ENCODE measurements at places on chromosomes 4 and X. TPM values are rescaled to one million over a fixed set of nuclear protein-coding genes. Genes with fewer than 3 reads are reported as not detected.

USP17L29 gene
- not detected for total RNA-seq

SPARCL1 gene
- total RNA-seq: 0.22 TPM

SAP30 gene
- 44.2 TPM for total RNA-seq

DTHD1 gene
- total RNA-seq: not detected

GYPE gene
- 0.25 TPM for total RNA-seq

HGFAC gene
- not detected for total RNA-seq

RBM47 gene
- total RNA-seq: 4.4 TPM

ZNF157 gene
- total RNA-seq: 0.12 TPM

TCEAL9 gene
- 145 TPM for total RNA-seq

IL13RA1 gene
- 43.2 TPM for total RNA-seq

TRIM61 gene
- total RNA-seq: 1.5 TPM

DCAF4L1 gene
- 0.11 TPM for total RNA-seq

PAGE2 gene
- not detected for total RNA-seq

WDFY3 gene
- 74.5 TPM for total RNA-seq

MAGT1 gene
- total RNA-seq: 144 TPM

ZDHHC15 gene
- 0.11 TPM for total RNA-seq

C1QTNF7 gene
- 0.12 TPM for total RNA-seq

TKTL2 gene
- not detected for total RNA-seq

FRAS1 gene
- total RNA-seq: 1.3 TPM

LIMCH1 gene
- 1.4 TPM for total RNA-seq

CFAP47 gene
- 0.12 TPM for total RNA-seq

CT45A3 gene
- total RNA-seq: not detected

PABPC1L2A gene
- not detected for total RNA-seq

CDKN2AIP gene
- total RNA-seq: 22.6 TPM

LAMP2 gene
- total RNA-seq: 175 TPM

SYAP1 gene
- 52.1 TPM for total RNA-seq

TRMT44 gene
- total RNA-seq: 17.7 TPM

CSN3 gene
- total RNA-seq: not detected

MAGED4 gene
- total RNA-seq: 38.1 TPM

HPGD gene
- total RNA-seq: 9.8 TPM

GABRA4 gene
- not detected for total RNA-seq

SSX2 gene
- total RNA-seq: not detected

ASMT gene
- total RNA-seq: not detected

NHS gene
- 2.3 TPM for total RNA-seq

NEUROG2 gene
- total RNA-seq: not detected

METTL14 gene
- total RNA-seq: 61.9 TPM

ARR3 gene
- total RNA-seq: not detected

BLTP1 gene
- 81.8 TPM for total RNA-seq

NAP1L5 gene
- total RNA-seq: 9.5 TPM

GAGE12E gene
- not detected for total RNA-seq

TMSB15C gene
- 6.2 TPM for total RNA-seq

GAGE12J gene
- not detected for total RNA-seq

SPIN4 gene
- total RNA-seq: 2.6 TPM

BEND4 gene
- 0.12 TPM for total RNA-seq

ATP10D gene
- total RNA-seq: 23.1 TPM

CYLC1 gene
- total RNA-seq: not detected

HSD17B13 gene
- total RNA-seq: 0.22 TPM

JCHAIN gene
- 1.2 TPM for total RNA-seq

WDR17 gene
- total RNA-seq: 4.3 TPM

GATB gene
- total RNA-seq: 27.3 TPM

EDA gene
- total RNA-seq: 1.1 TPM

MID2 gene
- 15.1 TPM for total RNA-seq

PHOX2B gene
- total RNA-seq: not detected

BEX1 gene
- 4.4 TPM for total RNA-seq

ESX1 gene
- not detected for total RNA-seq

SMIM10L2A gene
- 0.50 TPM for total RNA-seq
